ENCODE measurements at places on chromosomes 1 and 21.
A peak's percentile ranks its signal among the peaks of the same experiment; 100 is the strongest.

GRCh38 chr1:234542211-234542850, 63.4 kb upstream of the TARBP1 start:
- no peak for DNase-seq

- no peak for DNase-seq
Measured at GRCh38 chr1:174008979-174009378, 13.2 kb downstream of the RC3H1 start.

GRCh38 chr1:94676686-94677085, 135.1 kb upstream of the F3 start:
- DNase-seq = no peak

GRCh38 chr1:15353839-15354579, 55.7 kb upstream of the EFHD2 start:
- DNase-seq = no peak

- DNase-seq = peak; percentile 45
Measured at GRCh38 chr1:153945795-153946621, 510 bp downstream of the DENND4B start.

GRCh38 chr21:28763809-28764418, 228.8 kb downstream of the LTN1 start:
- no peak for DNase-seq

DNA sequence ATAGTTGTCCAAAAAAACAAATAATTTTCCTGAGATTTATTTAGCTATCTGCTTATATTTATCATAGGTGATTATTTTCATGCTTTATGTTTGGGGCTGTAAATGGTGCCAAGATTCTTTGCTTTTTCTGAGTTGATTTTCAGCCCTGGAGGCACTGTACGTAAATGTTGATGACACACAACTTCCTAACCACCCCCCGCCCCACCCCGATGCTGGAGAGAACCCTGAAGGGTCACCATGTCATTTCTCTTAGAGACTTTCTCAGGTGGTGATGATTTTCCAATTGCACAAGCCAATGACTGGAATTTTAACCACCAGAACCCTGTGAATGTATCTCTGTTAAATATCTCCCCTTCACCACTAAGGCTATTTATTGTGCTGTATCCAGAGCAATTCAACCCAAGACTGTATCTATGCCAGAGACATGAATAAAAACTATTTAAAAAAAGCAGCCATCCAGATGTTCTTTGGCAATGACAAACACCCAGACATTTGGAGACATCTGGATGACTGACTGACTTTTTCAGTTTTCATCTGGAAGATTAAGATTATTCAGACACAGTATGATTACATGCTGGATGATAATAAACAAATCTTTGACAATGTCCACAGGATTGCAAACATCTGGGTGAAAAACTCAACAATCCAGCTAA, 346.0 kb downstream of the LMX1A start:
- no peak for DNase-seq

DNA sequence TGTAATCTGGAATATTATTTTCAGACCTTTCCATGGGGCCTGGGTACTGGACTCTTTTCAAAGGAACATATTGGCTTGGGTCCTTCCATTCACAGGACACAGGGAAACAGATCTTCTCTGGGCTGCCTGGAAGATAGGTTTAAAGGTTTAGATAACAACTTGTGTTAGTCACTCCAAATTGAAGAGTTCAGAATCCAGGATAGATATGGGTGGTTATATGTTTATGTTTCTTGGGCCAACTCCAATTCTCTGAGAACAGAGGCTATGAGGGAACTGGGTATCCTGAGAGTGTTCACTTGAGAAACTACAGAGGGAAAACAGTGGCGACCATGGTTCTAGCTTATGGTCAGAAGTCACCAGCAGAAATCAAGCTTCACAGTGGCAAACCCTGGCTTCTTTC, 8.7 kb upstream of the PIGM start:
- DNase-seq = no peak
